ENCODE measurements at places on chromosomes 2 and 18. TPM values are rescaled to one million over a fixed set of nuclear protein-coding genes. Genes with fewer than 3 reads are reported as not detected.

Gene ZAP70
- 206 TPM for total RNA-seq

Gene SAG
- total RNA-seq = not detected

Gene MC5R
- total RNA-seq = not detected

Gene DLX1
- total RNA-seq = not detected

Gene ATOH8
- not detected for total RNA-seq

Gene BOK
- 0.06 TPM for total RNA-seq

Gene GDF7
- not detected for total RNA-seq

Gene MROH2A
- total RNA-seq = not detected

Gene FEZ2
- total RNA-seq = 7.7 TPM

Gene CTAGE1
- not detected for total RNA-seq

Gene GTF3C2
- total RNA-seq = 76.6 TPM

Gene FNDC4
- total RNA-seq = not detected

Gene SP100
- total RNA-seq = 68.3 TPM

Gene TRIM54
- total RNA-seq = 0.15 TPM

Gene BIN1
- total RNA-seq = 83.8 TPM

Gene CDK15
- not detected for total RNA-seq

Gene UCN
- 1.0 TPM for total RNA-seq

Gene ATRAID
- 95.3 TPM for total RNA-seq

Gene E2F6
- total RNA-seq = 15.7 TPM

Gene DNER
- total RNA-seq = not detected
